Hepatocyte (in vitro differentiated cells): ENCODE measurements at places on chromosomes 5 and 9. TPM values are rescaled to one million over a fixed set of nuclear protein-coding genes. Genes with fewer than 3 reads are reported as not detected.

The SPATA6L gene
- 1.0 and 2.5 TPM in 2 replicates for total RNA-seq

The ARL14EPL gene
- total RNA-seq: 0.07 TPM in 1 of 2 replicates, not detected in the other

The GARIN3 gene
- total RNA-seq: not detected in 2 replicates

DNA sequence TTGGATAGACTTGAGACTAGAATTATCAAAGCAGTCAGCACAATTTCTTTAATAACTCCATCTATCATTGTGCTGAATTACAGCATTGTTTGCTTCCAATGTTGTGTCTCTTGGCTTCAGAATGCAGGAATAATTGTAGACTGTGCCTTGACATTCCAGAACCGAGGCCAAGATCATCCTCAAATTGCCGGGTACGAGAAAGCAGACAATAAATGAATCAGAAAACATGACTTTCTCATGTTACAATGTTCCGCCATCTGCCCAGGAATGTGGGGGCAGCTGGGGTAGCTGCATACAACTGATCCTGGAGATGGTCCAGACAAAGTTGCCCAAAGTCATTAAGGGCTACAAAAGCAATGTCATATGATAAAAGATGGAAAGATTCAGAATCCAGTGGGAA lies 206.2 kb upstream of the SGCD start:
- no peak overlapping the region for H3K4me3 ChIP-seq
- H3K27ac ChIP-seq: no peak overlapping the region
- DNase-seq: peak; percentile 5
- no peaks in the 10 kb centered on the region for H3K4me1 ChIP-seq
- H3K27me3 ChIP-seq: no peaks in the 10 kb centered on the region

DNA sequence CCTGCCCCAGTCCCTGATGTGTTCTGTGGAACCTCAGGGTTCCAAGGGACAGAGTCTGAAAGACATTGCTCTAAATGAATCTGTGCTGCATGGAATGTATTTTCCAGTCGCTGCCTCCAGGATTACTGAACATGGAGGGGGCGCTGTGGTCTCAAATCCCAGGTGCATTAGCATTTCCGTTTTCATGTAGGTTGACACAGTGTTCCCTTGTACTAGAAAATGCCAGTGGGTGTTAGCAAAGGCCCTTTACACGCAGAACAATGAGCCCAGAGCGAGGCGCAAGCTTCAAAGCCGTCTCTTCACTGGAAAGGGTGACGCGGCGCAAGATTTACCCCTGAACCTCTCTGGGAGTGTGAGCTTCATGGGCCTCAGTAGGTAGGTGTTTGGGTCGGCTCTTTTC lies 308.3 kb downstream of the SLIT3 start:
- no peaks in the 10 kb centered on the region for H3K36me3 ChIP-seq
- peak; percentile 36 for DNase-seq
- H3K27ac ChIP-seq: no peak overlapping the region
- H3K4me1 ChIP-seq: peaks cover 32% of the 10 kb centered on the region
- H3K4me3 ChIP-seq: no peak overlapping the region

The PCDHB15 gene
- total RNA-seq: 1.8 and 3.3 TPM in 2 replicates
